ENCODE measurements at places on chromosomes 7 and 10.
A peak's percentile ranks its signal among the peaks of the same experiment; 100 is the strongest.

DNA sequence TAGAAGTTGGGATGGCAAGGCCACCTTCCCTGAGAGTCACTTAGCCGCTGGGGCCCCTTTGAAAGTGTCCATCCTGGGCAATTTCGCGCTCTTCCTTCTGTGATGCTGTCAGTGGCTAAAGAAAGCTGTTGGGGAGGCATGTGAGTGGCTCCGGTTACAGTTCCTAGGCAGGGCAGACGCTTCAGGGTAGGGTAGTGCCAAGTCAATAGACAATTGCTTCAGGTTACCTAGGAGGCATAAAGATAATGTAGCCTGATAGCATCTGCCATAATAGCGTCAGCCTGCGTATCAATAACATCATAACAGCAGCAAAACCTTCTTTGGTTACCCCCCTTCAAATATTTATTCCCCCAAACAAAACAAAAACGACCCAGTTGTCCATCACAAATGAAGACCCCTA is at the start of gene FAM107B:
Gene FAM107B (minus strand): TSS at position 101 of the 400 bp plus-strand sequence. CDS start 234 bp downstream, outside the sequence.
- DNase-seq = no peak

DNA sequence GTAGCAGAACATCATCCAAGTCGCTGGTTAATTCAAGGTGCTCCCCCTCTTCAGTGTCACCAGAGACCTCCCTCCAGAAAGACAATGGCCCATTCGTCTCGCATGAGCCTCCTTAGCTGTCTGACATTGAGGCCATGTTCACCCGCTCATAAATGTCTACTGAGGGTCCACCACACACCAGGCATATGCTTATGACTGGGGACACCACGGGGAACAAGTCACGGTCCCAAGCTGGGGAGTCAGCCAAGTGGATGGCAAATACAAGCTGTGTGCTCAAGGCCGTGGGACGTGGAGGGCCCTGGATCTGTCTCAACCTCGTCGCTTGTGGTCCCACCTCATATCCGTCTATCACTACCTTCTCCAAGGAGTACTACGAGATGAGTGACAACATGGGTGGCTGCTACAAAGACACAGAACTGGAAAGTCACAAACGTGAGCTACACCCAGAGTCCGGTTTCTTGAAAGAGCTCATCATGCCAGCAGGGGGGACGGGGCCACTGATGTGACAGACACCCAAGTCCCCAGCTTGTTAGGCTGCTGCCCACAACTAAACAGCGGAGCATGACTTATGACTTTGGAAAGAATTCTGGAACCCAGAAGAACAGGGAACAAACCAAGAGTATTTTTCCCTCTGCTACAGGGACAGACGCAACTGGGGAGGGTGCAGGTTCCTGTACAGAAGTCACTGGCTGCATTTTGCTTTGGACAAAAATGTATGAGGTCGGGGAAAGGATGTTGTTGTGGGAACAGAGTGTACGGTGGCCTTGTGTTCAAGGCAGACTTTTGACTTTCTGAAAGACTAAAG is 189.6 kb downstream of the COBL start:
- no peak for DNase-seq

- DNase-seq = no peak
Observed at GRCh38 chr7:126791306-126791705, 461.4 kb downstream of the GRM8 start.

DNA sequence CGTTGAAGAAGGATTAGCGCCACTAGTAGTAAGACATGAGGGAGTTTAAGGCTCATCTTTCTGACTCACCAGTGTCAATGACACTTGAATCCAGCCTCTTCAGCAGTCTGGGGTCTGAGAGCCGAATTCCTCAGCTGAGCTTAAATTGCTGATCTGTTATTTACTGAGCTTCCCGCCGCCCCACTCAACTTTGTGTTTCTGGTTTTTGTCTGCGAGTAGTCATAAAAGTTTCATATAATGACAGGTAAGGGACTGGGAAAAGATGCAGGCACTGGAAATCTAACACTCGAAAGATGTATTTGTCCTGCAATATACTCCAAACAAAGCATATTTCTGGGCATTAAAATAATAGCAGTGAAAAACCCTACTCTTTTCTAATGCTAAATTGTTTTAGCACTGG is 51.2 kb upstream of the RELN start:
- DNase-seq = no peak

DNA sequence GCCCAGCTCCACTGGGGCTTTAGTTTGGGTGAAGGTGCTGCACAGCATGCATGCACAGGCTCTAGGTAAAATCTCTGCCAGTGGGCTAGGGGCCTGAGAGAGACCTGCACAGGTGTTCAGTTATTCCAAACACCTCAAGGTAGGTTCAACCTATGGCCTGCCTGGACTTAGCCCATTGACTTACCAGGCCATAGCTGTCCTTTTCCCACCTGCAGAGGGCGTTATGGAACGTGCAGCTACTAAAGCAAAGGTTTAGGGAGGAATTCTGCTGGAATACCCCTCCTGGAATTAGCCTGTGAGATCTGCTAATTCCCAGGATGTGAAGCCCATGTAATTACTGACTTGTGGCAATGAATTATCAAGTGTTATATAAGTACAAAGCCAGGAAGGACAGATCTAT is 3.6 kb downstream of the VWC2 start:
- DNase-seq = no peak

- DNase-seq = peak; percentile 38
Observed at GRCh38 chr7:16556359-16556758, 29.7 kb downstream of the LRRC72 start.

DNA sequence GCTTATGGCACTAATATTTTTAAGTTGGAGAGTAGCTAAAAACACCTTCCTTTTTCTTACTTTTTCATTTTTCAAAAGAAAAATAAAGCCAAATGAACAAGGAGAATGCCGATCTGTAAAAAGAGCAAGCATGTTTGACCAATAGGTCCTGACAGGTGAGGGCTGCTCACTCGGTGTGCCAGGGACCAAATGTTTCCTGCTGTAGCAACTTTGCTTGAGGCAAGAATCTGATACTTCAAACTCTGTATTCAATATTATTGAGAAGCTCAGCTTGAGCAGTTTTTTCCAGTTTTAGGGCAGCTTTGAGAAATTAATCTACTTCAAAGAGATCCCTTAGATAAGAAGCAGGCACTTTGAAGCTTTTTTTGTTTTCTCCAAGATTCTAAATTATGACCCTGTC is 298.1 kb downstream of the BICC1 start:
- DNase-seq = no peak

GRCh38 chr7:26399736-26400135 is 108.1 kb downstream of the SNX10 start:
- DNase-seq = no peak

DNA sequence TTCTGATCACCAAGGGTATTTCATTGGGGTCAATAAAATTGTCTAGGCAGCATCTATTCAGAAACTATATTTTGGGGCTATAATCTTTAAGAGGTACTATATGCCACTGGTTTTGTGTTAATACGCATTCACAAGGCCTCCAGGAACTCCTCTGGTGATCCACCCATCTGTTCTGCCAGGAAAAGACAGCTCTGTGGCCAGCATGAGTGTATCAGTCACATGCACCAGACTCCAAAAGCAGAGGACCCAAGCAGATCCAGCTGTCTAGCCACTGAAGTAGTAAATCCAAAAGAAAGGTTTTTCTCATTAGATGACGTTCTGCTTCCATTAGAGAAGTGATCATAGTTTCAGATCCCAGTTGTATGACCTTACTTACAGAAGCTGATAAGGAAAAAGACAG is 199.6 kb upstream of the CELF2 start:
- DNase-seq = no peak

DNA sequence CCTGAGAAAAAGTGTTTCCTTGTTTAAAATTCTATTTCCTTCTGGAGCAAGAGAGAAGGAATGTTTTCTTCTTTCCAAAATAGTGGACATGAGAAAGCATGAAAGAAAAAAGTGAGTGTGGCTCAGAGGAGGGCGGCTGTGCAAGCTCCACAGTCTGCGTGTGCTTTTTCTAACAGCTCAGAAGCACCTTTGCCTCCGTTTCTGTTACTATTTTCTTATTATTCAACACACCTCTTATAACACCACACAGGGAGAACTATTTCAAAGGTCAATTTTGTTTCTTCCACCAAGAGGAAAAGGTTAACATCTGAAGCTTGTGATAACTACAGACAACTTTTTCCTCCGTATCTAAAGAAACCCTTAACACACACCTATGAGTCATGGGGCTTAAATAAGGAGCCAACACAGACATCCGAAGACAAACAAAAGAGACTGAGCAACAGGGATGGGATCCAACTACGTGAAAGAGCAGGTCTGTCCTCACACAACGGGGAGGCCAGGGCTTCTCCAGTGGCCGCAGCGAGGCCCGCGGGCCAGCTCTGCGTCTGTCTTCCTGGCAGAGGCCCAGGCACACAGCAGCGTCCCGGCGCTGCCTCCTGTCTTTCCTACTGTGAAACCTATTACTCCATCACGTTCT is 36.2 kb upstream of the NCAPG2 start:
- DNase-seq = no peak

DNA sequence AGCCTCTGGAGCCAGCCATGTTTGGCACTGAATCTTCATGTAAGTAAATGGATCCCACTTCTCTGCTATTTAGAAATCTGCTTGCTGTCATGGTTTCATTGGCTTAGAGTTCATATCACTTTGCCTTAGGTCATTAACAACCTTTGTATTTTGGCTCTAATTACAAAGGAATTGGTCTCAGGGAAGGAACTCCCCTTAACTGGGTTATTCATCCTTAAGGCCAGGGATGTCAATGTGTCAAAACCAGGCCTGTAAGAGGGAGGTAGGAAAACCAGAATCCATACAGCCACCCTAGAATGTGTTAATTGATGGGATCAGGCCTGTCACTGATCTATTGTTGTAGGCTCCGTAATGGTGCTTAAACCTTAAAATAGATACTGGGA is 67.3 kb downstream of the ST7 start:
- DNase-seq = no peak

- peak; percentile 39 for DNase-seq
Observed at GRCh38 chr7:151238924-151239836, 6.9 kb downstream of the CHPF2 start.

GRCh38 chr10:95691281-95691680 is 2.4 kb downstream of the TCTN3 start:
- DNase-seq = no peak

GRCh38 chr7:6317797-6318438 is 45.5 kb upstream of the CYTH3 start:
- DNase-seq = no peak

DNA sequence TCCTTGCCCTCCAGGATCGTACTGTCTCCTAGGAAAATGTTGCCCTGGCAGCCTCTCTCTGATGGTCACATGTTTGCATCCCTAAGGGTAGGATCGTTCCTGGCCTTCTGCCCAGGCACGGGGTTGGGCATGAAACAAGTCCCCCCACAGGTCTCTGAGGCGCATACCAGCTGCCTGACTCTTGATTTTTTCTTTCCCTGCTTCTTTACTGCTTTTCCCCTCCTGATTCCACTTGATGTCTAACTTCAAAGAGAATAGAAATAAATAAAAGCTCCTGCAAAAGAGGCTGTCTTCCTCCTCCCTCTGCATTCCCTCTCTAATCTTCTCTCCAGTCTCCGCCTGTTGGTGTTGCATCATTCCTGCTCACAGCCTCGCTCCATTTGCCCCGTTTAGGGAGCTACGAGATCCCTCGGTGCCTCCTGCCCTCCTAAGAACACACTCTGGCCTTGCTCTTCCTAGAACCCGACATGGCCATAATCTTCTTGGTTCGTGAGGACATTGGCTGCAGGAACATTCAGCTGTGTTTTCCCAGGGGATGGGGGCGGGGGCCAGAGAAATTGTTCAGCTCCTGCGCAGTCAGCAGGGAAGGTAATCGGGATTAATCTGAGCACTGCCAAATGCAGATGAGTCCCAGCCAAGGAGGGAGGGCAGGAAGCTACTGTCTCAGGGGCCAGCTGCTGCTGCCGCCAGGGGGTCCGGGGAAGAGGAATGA is 26.0 kb downstream of the LEP start:
- DNase-seq = no peak

DNA sequence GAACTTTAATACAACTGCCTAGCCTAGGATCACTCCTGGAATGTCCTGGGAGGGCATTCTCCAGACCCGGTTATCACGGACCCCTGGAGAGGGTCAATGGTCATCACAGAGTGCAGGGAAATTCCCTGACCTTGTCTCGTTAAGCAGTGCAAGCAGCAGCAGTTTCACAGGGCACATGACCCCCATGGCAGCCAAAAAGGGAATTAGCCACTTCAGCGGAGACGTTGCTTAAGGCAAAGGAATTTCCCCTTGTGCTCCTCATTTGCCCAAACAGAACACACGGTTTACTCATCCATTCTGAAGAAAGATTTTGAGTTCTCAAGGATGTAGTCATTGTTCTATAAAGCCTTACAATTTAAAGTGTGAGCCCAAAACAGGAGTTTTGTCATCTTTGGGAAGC is 260.3 kb downstream of the SNX13 start:
- DNase-seq = no peak

GRCh38 chr10:112650588-112651030 is 203.6 kb downstream of the VTI1A start:
- no peak for DNase-seq

DNA sequence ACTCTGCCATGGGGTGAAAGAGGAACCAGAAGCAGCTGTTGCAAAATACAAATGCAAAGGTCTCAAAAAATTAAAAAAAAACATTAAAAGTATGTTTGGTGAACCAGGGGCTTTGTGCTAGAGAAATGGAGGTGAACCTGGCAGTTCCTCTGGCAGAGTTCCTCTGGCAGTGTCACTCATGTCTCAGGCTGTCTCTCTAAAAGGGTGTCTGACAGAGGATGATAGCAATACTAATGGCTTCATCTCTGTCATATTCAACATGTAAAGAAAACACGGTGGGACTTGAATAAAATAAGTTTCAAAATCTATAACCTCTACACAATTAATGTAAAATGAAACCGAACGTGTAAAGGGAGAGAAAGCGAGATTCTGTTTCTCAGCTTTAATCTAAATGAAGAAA is 375.7 kb upstream of the VWC2 start:
- no peak for DNase-seq

- DNase-seq = no peak
Observed at GRCh38 chr7:37111459-37111858, 337.2 kb downstream of the ELMO1 start.

DNA sequence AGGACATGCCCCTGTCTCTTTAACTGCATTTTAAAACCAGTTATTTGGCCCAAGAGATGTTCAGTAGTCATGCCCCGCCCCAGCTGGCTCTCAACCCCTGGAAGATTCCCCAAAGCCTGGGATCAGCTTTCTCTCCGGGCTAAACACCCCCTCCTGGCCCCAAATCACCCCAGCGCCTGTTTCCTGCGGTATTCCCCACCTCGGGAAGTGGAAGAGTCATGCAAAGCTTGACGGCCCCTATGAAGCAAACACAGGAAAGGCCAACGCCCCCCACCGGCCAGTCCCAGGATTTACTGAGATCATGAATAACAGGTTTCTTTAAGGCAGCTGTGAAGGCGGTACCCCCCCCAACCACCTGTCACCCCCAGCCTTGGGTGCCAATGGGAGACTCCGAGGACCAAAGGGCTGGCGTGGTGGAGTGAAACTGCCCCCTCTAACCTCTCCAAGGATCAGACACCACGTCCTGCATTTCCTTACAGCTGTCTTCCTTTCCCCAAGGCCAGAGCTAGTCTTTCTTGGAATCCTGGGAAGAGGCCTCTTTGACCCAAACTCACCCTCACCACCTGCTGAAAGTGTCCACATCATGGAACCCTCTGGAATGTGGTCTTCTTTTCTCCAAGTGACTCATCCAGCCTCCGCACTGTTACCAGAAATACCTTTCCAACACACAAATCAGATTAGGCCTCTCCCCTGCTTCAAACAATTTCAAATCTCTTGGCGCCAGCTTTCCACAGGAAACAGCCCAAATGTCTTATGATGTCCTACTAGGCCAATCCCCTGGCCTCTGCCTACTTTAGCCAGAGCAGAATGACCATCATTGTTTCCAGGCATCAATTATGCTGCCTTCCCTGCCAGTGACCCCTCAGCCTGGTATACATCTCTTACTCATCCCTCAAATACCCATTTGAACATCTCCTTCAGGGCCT is 301.5 kb downstream of the ZEB1 start:
- DNase-seq = peak; percentile 52

Data from Karpas-422 (cell line).